COR-L47 (cell line): ENCODE measurements at places on chromosomes 5 and 9.

DNA sequence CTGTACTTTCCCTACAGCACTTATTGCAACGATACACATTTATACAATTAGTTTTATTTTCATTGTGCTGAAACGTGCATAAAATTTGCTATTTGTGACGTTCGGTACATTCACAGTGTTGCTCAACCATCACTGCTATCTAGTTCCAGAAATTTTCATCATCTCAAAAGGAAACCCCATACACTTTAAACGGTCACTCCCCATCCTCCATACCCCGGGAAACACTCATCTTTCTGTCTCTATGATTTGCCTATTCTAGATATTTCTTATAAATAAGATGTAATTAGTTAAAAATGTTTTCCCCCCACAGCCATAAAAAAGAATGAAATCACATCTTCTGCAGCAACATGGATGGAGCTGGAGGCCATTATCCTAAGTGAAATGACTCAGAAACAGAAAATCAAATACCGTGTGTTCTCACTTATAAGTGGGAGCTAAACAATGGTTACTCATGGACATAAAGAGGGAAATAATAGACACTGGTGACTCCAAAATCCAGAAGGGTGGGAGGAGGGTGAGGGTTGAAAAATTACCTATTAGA lies 40.2 kb upstream of the TEX48 start:
- DNase-seq = no peak

- DNase-seq = no peak
Measured at GRCh38 chr5:104708027-104708426, 1145.4 kb upstream of the NUDT12 start.

GRCh38 chr5:167633931-167634341 lies 657.5 kb upstream of the WWC1 start:
- DNase-seq = no peak

DNA sequence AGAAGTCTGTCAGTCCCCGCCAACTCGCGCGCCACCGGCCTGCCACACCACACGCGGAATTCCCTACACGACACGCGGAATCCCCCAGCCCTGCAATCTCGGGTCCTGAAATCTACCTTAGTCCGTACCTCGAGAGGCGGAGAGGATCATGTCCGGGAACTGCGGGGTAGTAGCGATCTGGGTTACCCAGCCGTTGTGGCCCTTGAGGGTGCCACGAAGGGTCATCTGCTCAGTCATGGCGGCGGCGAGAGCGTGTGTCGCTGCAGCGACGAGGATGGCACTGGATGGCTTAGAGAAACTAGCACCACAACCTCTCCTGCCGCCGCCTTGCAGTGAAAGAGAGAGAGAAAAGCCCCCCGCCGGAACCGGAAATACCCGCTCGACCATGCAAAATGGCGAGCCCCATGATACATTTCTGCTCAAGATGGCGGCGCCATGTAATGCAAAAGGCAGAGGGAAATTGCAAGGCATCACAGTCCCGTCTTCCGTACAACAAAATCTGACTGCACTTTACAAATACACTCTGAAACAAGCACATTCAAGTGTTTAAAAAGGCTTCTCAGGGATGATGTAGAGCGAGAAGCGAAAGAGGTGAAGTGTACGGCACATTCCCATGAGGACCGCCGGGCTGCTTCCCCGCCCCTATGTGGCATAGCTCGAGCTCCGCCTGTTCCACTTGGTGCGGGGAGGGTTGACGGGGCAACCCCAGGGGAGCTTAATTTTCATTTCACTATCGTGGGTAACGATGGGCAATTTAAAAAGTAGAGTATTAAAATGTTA lies at the start of gene RACK1:
Gene RACK1 (minus strand): TSS at position 343 of the 780 bp plus-strand sequence. CDS start 106 bp downstream, at position 237.
- no peak for DNase-seq

DNA sequence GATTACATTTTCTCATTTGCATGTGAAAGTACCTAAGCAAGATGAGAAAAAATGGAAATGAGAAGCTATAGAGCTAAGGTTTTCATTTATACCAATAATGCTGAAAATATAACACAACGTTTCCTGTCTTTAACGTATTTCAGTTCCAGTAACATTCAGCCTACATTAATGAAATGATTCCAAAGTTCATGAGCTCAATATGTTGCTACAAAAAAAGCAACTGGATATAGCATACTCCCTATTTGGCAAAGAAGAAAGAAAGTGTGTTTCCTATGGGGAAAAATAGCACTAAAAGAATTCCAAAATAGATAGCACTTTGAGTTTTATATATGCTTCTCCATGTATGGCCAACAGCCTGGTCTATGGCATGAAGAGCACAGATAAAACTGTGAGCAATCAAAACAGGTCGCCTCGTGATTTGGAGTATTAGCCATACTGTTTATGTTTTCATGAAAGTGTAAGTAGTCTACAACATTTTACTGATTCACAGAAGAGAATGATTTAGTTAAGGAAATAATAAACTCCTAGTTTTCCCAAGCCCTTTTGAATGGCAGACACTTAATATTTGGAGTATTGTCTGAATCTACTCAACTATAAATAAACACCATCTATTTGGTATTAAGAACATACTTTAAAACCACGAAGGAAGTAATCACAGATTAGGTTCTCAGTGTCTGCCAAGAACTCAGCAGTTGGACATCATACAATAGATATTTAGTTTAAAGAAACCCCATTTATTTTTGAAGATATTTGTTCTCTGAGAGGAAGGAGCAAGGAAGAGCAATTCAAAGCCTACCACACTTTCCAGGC lies 258.7 kb upstream of the RASA1 start:
- no peak for DNase-seq

- no peak for DNase-seq
Measured at GRCh38 chr5:73354406-73354805, 94.2 kb downstream of the FOXD1 start.
